ENCODE measurements at places on chromosomes 3 and 15. TPM values are rescaled to one million over a fixed set of nuclear protein-coding genes. Genes with fewer than 3 reads are reported as not detected.

DNA sequence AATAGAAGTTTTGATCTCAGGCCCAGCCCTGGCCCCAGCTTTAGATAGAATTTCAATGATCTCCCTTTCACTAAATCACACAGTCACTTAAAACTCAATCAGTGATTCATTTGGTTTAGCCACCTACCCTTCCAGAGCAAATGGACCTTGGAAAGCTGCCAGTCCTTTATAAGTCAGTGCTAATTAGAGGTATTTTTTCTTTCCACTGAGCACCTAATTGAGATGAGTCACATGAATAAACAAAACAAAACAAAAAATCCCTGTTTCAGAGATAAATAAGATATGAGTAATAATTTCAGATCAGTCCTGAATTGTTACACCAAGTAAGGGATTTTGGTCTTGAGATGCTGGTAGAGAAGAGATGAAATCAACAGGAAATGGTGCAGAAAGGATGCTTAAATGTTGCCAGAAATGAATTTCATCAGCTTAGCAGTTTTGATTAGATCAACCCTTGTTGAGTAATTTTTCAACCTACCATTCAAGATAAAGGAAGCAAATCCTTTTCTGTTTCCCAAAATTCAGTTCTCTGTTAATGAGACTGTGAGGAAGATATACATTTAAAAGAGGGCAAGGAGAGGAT, 352.0 kb upstream of the COL8A1 start:
- no peak for DNase-seq

DNA sequence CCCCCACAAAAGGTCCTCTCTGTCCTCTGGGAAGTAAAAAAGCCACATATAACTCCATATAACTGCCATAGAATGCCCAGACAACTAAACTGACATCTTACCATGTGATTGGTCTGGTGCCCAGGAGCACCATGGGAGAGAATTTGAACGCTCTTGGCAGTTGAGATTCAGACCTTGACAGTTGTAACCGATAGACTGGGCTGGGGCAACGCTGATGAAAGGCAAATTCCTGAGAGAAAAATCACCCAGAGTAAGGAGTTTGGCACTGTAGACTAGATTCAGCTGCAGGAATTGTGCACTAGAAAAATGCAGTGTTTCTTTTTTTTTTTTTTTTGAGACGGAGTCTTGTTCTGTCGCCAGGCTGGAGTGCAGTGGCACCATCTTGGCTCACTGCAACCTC, 240.5 kb downstream of the SOX2 start:
- DNase-seq: no peak

DNA sequence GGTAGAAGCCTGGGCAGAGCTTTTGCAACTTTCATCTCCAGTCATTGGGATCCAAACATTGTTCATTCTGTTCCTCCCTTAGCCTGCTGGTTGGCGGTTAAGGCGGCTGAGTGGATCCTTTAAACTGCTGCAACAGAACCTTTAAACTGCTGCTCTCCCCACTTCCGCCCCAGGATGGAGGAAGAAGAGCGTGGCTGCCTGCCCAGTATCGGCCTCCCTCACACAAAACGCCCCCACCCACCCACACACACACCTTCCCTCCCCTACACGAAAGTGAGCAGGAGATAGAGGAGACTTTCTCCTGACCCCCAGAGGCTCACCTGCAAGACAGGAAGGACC, 460 bp upstream of the ZMAT3 start:
- no peak for DNase-seq

DNA sequence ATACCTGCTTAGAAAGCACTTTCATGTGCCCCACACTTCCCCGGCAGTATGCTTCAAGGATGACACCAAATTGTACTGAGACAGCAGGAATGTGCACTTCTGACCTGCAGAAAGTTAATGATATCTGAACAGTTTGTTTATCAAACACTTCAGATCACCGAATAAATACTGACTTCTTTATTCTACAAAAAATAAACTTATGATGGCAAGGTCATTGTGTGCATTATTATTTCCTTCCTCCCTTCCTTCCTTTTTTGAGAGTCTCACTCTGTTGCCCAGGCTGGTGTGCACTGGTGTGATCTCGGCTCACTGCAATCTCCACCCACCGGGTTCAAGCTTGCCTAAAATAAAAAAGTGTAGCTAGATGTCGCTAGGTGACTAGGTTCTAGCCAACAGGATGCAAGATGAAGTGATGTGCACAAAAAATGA, 80.3 kb downstream of the FAIM start:
- DNase-seq: no peak

DNA sequence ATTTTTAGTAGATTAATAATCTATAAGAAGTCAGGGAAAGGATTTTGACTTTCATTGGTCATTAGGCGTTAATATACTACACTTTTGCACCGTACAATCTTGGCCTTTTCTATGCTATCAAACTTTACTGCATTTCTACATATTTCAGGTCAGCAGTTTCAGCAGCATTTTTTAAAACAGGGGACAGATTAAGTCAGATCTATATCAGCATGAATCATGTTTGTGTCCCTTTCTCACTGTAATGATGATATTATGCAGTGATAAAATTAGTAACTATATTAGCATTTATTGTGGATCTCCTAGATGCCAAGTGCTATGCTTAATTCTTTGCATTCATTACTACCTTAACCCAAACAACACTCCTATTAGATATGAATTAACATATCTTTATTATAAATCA, 20.3 kb upstream of the AADAC start:
- DNase-seq: no peak

FRMD4B gene
- 86.1 TPM for total RNA-seq

IL17RE gene
- total RNA-seq: 11.9 TPM

A4GNT gene
- total RNA-seq: not detected

ZNF662 gene
- 12.6 TPM for total RNA-seq
